CD8-positive, alpha-beta T cell (primary cell): ENCODE measurements at places on chromosomes 1 and 21. TPM values are rescaled to one million over a fixed set of nuclear protein-coding genes. Genes with fewer than 3 reads are reported as not detected.

- no peak for DNase-seq
Observed at GRCh38 chr1:193402977-193403376, 216.6 kb upstream of the B3GALT2 start.

- no peak for DNase-seq
Observed at GRCh38 chr1:89008511-89008910, 14.2 kb downstream of the GBP3 start.

KRTAP19-1 gene
- total RNA-seq: not detected

TEDDM1 gene
- not detected for total RNA-seq
